ENCODE measurements at places on chromosomes 1 and 21. TPM values are rescaled to one million over a fixed set of nuclear protein-coding genes. Genes with fewer than 3 reads are reported as not detected.

DNA sequence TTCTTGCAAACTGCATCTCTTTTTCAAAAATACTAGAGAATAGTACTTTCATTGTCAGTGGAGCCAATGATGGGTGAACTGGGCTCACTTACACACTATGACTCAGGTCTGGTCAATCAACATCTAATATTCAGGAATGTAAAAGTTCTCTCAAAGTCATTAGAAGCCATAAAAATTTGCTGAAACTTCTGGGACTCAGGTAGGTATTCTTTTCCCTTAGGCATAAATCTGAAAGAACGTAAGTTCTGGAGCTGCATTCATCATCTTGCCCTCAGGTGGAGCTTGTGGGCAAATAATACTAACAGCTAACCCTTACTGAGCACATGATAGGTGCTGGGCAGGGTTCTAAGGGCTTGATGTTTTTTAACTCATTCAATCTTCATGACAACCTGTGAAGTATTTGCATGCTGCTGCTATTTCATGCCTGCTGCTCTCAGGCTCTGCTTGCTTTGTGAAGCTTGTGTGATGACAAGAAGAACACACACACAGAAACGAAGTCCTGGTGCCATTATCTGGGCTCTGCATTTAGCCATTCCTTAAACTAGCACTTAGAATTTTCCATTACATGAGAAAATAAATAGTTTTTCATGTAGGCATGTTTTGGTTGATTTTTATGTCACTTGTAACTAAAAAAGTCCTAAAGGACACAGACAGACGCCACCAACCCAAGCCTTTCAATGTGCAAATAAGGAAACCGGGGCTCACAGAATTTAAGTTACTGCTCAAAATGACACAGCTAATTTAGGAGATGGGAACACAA is 394.2 kb upstream of the LYPLAL1 start:
- DNase-seq = no peak
- no peaks in the 10 kb centered on the region for H3K27me3 ChIP-seq
- no peak overlapping the region for H3K27ac ChIP-seq
- H3K4me1 ChIP-seq = peaks cover 18% of the 10 kb centered on the region
- no peaks in the 10 kb centered on the region for H3K36me3 ChIP-seq
- H3K4me3 ChIP-seq = no peak overlapping the region

FMO4 gene
- total RNA-seq = 0.87 TPM

DNA sequence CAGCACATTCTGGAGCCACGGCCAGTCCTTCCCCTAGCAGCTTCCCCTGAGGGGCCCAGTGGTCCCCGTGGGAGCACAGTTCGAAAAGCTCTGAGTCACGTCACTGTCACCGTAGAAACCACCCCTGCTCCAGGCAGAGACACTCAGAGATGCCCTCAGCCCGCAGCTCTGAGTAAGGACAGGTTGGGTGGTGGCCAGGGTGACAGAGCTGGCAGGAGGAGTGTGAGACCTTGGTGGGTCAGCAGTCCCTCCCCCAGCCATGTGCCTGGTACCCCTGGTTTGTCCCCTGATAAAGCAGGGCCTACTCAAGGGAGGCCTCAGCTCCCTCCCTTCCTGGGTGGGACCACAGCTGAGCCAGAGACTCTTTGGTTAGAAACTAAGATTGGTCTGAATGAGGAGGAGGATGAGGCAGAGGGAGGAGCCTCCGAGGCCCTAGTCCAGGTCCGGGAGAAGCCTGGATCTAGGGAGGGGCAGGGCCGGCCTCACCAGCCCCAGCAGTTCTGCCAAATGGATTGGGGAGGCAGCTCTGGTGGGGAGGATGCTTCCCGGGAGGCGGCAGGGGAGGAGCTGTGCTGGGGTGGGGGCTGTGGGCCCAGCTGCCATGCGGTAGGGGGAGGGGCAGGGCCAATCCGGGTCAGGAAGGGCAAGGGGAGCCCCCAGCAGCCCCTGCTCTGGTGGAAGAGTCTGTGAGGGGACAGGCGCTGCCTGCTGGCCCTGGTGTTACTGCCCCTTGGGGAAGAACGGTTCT is 55.2 kb downstream of the SLC9A1 start:
- H3K27ac ChIP-seq = peak overlapping the region; percentile 66
- no peak overlapping the region for H3K4me3 ChIP-seq
- peak; percentile 81 for DNase-seq

PRRX1 gene
- total RNA-seq = 0.73 TPM

DNAH14 gene
- total RNA-seq = 70.4 TPM

FCER1A gene
- not detected for total RNA-seq

DNA sequence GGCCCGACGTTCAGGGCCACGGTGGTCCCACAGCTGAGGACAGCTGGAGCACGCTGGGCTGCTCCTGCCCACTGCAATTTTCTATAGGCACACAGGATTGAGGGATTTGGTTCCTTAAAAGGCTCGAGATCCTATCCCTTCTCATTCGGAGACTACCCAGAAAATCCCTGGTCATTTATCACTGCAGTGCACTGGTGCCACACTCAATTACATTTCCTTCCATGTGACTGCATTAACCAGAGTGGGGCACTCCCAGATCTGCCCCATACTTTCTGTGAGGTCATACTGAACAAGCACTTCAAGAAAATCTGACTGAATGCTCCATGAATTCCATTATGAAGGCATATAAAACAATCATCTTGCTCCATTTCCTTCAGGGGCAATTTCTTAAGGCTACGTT is 49.8 kb upstream of the KCNE1 start:
- no peaks in the 10 kb centered on the region for H3K36me3 ChIP-seq
- peaks cover 13% of the 10 kb centered on the region for H3K4me1 ChIP-seq
- H3K27me3 ChIP-seq = no peaks in the 10 kb centered on the region
- no peak for DNase-seq

SDC3 gene
- 201 TPM for total RNA-seq

REN gene
- not detected for total RNA-seq

GRCh38 chr1:186066411-186066810 is 308.6 kb downstream of the TPR start:
- H3K4me1 ChIP-seq = no peaks in the 10 kb centered on the region
- DNase-seq = no peak
- H3K36me3 ChIP-seq = no peaks in the 10 kb centered on the region
- no peak overlapping the region for H3K27ac ChIP-seq

GRCh38 chr1:119011116-119011515 is 23.0 kb upstream of the TBX15 start:
- no peak overlapping the region for H3K27ac ChIP-seq
- H3K36me3 ChIP-seq = no peaks in the 10 kb centered on the region
- no peak overlapping the region for H3K4me3 ChIP-seq

DNA sequence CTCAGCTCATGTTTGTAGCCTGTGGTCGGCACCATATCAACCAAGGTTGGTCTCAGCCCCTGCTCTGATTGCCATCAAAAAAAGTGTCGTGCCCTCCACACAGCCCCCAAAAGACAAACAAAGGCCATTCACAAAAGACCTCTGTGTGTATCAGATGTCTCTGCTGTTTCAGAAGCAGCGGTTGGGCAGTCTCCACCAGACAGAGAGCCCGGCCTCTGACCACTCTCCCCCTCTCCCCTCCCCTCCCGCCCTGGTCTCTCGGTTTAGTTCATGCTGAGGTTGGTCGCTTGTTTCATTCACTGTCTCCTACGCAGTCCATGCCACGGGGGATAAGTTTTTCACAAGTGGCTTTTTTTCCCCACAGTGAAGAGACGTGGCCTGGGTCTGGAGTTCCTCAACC is 27.1 kb downstream of the ACTA1 start:
- H3K4me3 ChIP-seq = no peak overlapping the region
- H3K4me1 ChIP-seq = peaks cover 31% of the 10 kb centered on the region
- no peaks in the 10 kb centered on the region for H3K36me3 ChIP-seq
- H3K27ac ChIP-seq = no peak overlapping the region
- no peak for DNase-seq

TRNP1 gene
- 0.42 TPM for total RNA-seq

DNA sequence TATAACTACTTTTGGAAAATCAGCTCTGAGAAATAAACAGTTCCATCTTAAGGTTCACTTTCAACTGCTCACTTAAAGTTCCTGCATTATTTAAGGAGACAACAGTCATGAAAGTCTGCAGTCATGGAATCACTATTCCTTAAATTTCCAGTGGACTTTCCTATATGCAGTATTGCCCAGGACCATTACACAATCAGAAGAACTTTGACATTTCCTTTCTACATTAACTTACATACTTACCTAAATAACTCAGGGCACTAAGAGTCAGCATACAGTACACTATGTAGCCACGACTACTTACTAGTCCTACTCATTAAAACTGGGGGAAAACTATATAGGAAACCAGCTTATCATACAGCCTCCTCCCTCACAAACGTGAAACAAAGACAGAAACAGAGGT is 220.1 kb downstream of the SLC45A1 start:
- H3K27ac ChIP-seq = no peak overlapping the region
- H3K27me3 ChIP-seq = no peaks in the 10 kb centered on the region
- DNase-seq = no peak
- H3K4me3 ChIP-seq = no peak overlapping the region
- no peaks in the 10 kb centered on the region for H3K4me1 ChIP-seq

LEFTY1 gene
- total RNA-seq = 16.7 TPM

- no peaks in the 10 kb centered on the region for H3K27me3 ChIP-seq
- no peak overlapping the region for H3K4me3 ChIP-seq
- no peaks in the 10 kb centered on the region for H3K36me3 ChIP-seq
Measured at GRCh38 chr1:54417123-54417522, 10.9 kb upstream of the SSBP3 start.

DNA sequence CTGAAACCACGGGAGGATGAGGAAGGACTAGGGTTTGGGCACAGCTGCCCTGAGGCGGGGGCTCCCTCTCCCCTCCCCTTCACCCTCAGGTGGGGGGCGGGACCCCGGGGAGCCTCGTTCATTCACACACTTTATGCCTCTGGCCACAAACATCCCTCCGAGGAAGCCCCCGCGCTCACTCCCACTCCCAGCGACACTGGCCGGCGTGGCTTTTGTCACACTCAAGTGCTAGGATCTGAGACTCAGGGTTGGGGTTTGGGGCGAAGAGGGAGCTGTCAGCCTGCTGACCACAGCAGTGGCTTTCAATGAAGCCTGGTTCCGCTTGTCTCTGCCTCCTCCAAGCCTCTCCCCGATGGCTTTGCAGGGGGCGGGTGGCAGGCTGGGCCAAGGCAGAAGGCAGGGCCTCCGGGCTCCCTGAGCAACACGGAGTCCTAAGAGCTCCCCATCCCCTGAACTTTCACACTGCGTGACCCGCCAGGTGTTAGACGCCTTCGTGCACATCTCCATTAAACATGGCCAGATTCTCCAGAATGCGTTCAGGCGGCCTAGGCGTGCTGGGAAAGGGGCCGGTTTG is 178.1 kb downstream of the NPHP4 start:
- no peak for DNase-seq
- H3K27me3 ChIP-seq = no peaks in the 10 kb centered on the region
- no peak overlapping the region for H3K4me3 ChIP-seq

DNA sequence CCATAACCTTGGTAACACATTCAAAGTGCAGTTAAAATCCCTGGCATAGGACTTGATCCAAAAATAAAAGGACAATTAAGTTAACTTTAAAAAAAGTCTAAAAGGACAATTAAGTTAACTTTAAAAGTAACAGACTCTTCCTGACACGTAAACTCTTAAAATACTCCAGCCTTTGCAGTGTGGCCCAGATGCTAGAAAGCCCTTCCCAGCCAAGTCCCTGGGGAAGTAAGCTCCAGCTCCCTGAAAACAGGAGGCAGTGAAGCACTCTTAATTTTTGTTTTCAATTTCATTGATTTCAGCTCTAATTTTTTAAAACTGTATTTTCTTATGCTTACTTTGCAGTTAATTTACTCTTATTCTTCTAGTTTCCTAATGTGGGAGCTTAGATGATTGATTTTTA is 5.1 kb upstream of the AIM2 start:
- no peak overlapping the region for H3K27ac ChIP-seq
- H3K36me3 ChIP-seq = no peaks in the 10 kb centered on the region
- H3K4me1 ChIP-seq = no peaks in the 10 kb centered on the region

GRCh38 chr1:51776408-51776807 is 102.1 kb downstream of the NRDC start:
- peaks cover 72% of the 10 kb centered on the region for H3K36me3 ChIP-seq
- no peak overlapping the region for H3K4me3 ChIP-seq
- H3K27ac ChIP-seq = no peak overlapping the region
- H3K4me1 ChIP-seq = no peaks in the 10 kb centered on the region
- no peak for DNase-seq
- H3K27me3 ChIP-seq = no peaks in the 10 kb centered on the region

- H3K4me3 ChIP-seq = no peak overlapping the region
- H3K4me1 ChIP-seq = no peaks in the 10 kb centered on the region
- DNase-seq = no peak
- H3K36me3 ChIP-seq = no peaks in the 10 kb centered on the region
- H3K27me3 ChIP-seq = no peaks in the 10 kb centered on the region
Measured at GRCh38 chr1:236645016-236645680, 40.8 kb upstream of the HEATR1 start.

SLAMF8 gene
- total RNA-seq = 0.05 TPM

GRCh38 chr1:176745945-176746344 is 283.0 kb downstream of the PAPPA2 start:
- H3K4me3 ChIP-seq = no peak overlapping the region
- peak; percentile 8 for DNase-seq
- no peaks in the 10 kb centered on the region for H3K36me3 ChIP-seq
- no peak overlapping the region for H3K27ac ChIP-seq
- H3K4me1 ChIP-seq = no peaks in the 10 kb centered on the region

GRCh38 chr1:2046174-2046917 is 3.9 kb upstream of the PRKCZ start:
- peaks cover 4% of the 10 kb centered on the region for H3K4me1 ChIP-seq
- H3K27me3 ChIP-seq = peaks cover 30% of the 10 kb centered on the region
- H3K4me3 ChIP-seq = no peak overlapping the region
- no peak overlapping the region for H3K27ac ChIP-seq
- H3K36me3 ChIP-seq = no peaks in the 10 kb centered on the region

TSPAN2 gene
- 0.02 TPM for total RNA-seq

DCST2 gene
- total RNA-seq = not detected

FCRL4 gene
- total RNA-seq = not detected

- no peaks in the 10 kb centered on the region for H3K4me1 ChIP-seq
- no peak for DNase-seq
- no peak overlapping the region for H3K27ac ChIP-seq
- no peaks in the 10 kb centered on the region for H3K36me3 ChIP-seq
Measured at GRCh38 chr1:70897273-70897672, 150.3 kb downstream of the PTGER3 start.

- H3K4me1 ChIP-seq = no peaks in the 10 kb centered on the region
- H3K4me3 ChIP-seq = no peak overlapping the region
Measured at GRCh38 chr1:20409971-20410370, 76.0 kb downstream of the CAMK2N1 start.

- H3K4me3 ChIP-seq = no peak overlapping the region
- H3K4me1 ChIP-seq = peaks cover 36% of the 10 kb centered on the region
- no peaks in the 10 kb centered on the region for H3K36me3 ChIP-seq
- H3K27me3 ChIP-seq = no peaks in the 10 kb centered on the region
- no peak overlapping the region for H3K27ac ChIP-seq
Measured at GRCh38 chr1:7551442-7551841, 219.7 kb upstream of the VAMP3 start.

LRRC42 gene
- total RNA-seq = 50.7 TPM

DNA sequence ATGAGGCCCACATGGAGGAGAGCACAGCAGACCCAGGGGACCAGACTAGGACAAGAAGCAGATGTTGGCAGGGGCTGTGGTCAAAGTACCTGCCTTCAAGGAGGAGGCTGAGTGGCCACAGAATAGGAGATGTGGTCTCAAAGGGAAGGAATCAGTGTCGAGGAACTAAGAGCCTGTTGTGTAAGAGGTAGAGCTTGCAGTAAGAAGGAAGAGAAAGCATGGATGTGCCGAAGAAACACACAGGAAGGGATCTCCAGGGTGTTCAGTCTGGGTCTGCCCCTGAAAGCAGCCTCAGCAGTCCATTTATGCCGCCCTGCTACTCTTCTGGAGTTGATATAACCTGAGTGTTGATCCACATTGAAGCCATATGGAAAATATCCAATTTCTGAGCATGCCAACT is 83.9 kb downstream of the NID1 start:
- no peak overlapping the region for H3K4me3 ChIP-seq
- no peak for DNase-seq
- H3K36me3 ChIP-seq = peaks cover 10% of the 10 kb centered on the region
- H3K27ac ChIP-seq = no peak overlapping the region

TMEM53 gene
- 2.3 TPM for total RNA-seq

FAM78B gene
- total RNA-seq = 0.10 TPM

FCRL5 gene
- total RNA-seq = 0.02 TPM

All from SJCRH30 (cell line).